Neural crest cell (in vitro differentiated cells): ENCODE measurements at places on chromosomes 1 and 21. TPM values are rescaled to one million over a fixed set of nuclear protein-coding genes. Genes with fewer than 3 reads are reported as not detected.

GRCh38 chr1:36367066-36367465 lies 18.7 kb downstream of the STK40 start:
- no peak for DNase-seq

DNA sequence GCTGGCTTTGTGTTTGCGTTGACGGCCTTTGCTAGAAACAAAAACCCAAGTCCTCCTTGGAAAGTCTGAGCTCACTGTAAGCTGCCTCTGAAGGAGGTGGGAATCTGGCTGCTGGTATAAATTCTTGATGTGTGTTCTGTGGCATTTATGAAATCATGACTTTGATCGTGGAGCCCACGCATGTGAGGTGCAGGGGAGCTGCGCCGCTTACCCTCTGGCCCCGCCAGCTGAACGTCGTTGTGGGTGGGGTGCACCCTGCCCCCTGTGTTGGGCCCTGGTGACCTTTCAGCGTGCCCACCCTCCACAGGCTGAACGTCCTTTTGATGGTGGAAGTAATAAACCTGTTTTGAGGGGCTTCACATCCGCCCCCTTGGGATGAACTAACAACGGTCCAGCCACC lies 21.2 kb upstream of the DIP2A start:
- DNase-seq: no peak

DNA sequence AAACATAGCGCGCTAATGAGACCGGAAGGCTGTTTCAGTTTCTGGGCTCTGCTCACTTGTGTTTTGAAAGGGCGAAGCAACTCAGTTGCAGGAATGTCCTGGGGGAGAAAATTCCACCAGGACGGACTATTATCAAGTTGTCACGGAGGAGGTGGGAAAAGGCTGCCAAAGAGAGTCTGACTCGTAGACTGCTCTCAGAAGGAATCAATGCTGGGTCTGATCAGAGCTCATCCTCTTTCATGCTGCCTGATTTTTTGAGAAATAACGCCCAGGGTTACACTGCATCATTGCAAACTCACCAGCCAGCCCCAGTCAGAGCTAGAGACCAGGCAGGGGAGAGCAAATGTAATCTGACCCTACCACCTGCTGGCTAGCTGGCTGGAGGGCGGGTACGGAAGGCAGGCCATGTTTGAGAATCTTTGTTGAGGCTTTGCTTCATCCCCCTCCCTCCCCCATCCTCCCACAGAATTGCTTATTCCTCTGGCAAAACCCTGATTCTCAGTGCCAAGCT lies 36.4 kb upstream of the BCL9 start:
- peak; percentile 41 for DNase-seq

RALGPS2 gene
- total RNA-seq: 28.2 and 33.9 TPM in 2 replicates

- no peak for DNase-seq
Measured at GRCh38 chr1:25610822-25611630, 5.6 kb upstream of the MAN1C1 start.

ETNK2 gene
- total RNA-seq: 12.1 and 14.5 TPM in 2 replicates

DNA sequence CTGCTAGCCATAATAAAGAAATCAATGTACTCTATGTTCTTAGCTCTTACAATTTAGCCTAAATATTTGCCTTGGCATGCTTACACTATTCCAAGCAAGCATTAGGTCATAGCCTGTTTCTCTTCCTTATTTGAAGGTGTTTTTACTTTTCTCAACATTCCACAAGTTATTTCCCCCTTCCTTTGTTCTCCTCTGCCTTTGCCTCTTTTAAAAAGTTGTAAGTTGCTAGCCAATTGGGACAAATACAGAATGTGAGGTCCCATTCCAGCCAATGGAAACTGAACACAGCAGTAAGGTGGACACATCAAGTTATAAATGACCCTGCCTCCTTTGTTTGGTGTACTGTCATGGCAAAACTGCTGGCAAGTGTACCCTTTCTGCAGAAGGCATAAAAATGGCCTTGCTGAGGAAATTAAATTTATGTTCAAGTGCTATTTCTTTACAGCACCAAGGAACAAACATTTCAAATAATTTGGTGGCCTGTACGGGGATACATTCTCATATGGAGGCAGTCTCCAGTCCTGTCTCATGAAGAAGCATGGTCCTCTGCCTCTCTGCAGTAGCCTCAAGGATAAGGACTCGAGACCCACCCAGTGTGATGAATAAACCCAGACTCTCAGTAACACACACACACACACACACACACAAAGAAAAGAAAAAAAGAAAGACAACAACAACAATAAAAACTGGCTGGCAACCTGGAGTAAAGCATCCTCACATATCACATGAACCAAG lies 28.8 kb upstream of the FMO1 start:
- DNase-seq: no peak

TMEM200B gene
- 3.7 and 3.8 TPM in 2 replicates for total RNA-seq

DNA sequence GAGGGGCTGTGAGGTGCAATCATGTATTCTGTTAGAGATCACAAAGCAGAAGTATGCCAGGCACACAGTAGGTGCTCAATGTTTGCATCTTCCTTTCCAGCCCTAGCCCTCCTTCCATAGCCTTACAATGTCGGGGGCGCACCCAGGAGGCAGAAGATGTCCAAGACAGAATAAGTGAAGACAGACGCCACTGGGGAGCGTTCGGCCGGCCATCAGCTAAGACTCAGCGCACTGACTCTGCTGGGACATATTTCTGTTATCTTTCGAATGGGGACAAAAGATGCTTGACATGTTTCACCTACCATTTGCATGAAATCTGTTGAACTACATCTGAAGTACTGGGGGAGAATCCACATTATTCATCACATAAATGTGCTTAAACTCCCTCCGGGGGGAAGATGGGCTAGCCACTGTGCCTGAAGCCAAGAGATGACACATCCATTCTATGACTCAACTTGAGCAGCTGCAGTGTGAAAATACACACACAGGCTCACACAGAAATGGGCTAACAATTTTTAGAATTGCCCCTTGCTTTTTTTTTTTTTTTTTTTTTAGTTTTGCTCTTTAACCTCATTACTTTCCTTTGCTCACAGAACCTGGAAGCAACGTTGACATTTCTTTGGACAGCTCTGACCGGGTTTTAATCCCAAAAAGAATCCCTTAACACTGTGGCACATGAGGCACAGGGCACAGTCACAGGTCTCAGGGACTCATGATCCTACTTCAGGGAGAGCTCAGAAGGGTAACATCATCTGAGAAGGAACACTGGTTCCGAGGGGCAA lies 7.9 kb downstream of the TIAM1 start:
- no peak for DNase-seq

DNA sequence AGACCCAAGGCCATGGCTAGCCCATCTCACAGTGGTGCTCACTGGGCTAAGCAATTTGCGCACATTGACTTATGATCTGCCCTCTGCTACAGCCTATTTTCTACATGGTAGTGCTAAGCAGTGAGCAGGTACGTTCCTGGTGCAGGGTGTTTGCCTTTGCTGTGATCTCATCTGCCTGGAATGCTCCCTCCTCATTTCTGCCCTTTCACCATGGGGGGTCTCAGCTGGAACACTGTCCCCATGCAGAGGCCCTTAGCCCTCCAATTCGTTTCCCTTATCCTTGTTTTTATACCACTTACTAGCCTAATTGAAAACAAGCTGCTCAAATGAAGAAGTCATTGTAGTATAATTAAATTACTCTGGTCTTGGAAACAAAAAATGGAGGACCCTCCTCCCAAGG lies 2.0 kb upstream of the B3GALT5 start:
- DNase-seq: no peak

DNA sequence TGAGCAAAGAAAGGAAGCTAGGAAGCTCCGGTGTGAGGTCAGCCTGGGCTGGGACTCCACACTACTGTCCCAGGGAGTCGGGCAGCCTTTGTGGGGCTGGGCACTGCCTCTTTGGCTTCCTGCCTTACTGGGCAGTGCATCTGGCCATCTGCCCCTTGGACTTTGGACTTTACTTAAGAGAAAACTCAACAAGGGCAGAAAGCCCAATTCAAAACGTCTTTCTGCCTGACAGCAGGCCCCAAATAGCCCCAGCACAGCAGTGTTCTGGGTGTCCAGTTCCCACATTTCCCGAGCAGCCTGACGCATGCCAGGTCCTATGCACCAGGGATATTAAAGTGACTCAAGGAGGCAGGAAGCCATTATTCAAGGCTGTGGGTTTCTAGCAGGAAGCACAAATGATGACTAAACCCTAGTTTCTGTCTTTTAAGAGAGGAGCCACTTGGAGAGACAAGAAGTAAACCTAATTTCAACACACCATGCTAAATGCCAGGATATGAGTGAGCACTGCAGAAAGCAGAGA lies 37.9 kb upstream of the EDEM3 start:
- DNase-seq: no peak

DNA sequence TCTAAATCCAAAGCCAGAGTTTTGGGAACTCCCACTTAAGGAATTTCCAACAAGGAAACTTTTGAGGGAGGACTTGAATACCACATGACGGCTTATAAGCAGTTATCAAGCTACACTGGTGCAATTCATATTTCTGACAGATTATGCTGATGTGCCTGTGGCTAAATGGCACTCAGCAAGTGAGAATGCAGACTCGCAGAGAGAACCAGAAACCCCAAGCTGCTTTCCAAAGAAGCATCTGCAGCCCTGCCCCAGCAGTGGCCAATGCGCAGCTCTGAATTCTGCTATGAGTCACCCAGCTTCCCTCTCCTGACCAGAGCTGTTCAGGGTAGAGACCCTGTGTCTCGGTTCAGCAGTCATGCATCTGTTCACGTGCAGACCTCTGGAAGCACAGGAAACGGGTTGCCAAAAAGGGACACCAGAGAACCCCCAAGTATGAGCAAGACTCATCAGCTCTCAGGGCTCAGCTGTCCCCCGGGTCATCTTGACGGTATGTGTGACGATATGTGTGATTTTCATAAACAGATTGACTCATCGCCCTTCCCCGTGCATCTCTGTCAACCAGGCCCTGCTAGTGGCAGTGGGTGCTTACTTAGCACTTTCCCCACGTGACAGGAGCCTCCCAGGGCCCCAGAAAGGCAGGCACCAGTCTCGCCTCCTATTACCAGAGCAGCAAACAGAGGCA lies 76.3 kb downstream of the ITPKB start:
- DNase-seq: no peak

MAP1LC3C gene
- 0.54 and 1.1 TPM in 2 replicates for total RNA-seq

KPRP gene
- not detected in 2 replicates for total RNA-seq

MAN1C1 gene
- 19.8 and 22.6 TPM in 2 replicates for total RNA-seq

DNA sequence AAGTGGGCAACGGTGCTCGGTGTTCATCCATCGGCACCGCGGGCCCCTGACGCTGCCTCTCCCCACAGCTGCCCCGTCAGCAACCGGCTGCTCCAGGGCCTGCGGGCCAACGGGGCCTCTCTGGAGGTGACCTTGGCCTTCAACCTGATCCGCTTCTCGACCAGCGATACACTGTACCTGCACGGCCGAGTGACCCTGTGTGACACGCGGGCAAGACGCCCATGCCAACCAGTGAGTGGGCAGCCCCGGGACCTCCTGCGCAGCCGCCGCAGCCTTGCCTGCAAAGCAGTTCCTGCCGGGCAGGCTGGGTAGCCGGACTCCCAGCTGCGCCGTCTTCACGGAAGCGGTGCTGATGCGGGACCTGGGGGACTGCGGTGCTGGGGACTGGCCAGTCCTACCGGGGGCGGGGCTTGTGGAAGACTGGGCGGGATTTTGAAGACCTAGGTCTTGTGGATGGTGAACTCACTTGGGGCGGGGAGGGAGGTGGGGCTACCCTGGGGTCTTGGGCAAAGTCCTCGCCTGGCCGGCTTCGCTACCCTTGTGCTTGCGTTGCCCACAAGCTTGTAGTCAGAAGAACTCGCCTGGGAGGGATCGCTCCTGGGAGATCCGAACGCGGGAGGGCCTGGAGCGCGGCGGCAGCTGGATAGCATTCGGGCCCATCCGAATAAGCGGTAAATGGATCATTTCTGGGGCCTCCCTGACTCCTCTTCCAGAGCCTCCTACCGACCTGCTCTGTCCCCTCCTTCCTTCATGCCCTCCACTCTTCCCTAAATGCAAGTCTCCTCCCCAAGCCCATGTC lies 8.8 kb upstream of the CEP85 start:
- peak; percentile 63 for DNase-seq

ZNF691 gene
- total RNA-seq: 19.1 TPM in 2 replicates

DNA sequence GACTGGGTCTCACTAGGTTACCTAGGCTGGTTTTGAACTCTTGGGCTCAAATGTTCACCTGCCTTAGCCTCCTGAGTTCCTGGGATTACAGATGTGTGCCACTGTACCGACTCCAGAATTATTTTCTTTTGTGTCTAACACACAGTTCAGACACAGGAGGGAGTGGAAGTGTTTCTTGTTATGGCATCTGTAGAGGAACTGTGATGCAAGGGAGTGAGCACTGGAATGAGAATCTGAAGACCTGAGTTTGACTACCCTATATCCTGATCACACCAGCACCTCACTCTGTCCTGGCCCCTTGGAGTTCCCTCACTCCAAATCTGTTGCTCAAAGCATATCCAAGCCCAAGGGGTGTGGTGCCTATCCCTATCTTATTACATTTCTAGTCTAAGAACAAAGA lies 15.2 kb downstream of the OPTC start:
- DNase-seq: no peak

GRCh38 chr1:200671235-200671786 lies 1.6 kb upstream of the DDX59 start:
- DNase-seq: no peak
